ENCODE measurements at places on chromosomes 2 and 18.

DNA sequence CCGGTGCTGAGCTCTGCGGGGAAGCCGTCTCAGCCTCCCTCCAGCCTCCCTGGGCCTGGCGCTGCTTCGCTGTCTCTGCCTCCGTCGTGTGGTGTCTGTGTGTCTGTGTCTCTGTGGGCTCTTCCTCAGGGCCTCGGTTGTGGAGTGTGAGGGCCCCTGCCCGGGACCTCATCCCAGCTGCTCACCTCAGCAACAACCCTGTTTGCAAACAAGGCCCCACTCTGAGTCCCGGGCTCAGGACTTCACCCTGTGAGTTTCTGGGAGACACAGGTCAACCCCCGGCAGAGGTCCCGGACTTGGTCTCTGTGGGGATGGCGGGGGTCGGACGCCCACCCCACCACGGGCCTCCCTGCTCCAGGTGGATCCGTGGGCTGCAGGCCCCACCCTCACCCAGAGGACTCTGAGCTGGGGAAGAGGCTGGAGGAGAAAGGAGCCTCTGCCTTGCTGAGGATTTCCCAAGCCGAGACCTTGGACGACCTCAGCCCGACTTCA lies 127.4 kb upstream of the CTDP1 start:
- no peak for DNase-seq

- no peak for DNase-seq
Measured at GRCh38 chr18:49500201-49500921, 13.3 kb upstream of the C18orf32 start.

DNA sequence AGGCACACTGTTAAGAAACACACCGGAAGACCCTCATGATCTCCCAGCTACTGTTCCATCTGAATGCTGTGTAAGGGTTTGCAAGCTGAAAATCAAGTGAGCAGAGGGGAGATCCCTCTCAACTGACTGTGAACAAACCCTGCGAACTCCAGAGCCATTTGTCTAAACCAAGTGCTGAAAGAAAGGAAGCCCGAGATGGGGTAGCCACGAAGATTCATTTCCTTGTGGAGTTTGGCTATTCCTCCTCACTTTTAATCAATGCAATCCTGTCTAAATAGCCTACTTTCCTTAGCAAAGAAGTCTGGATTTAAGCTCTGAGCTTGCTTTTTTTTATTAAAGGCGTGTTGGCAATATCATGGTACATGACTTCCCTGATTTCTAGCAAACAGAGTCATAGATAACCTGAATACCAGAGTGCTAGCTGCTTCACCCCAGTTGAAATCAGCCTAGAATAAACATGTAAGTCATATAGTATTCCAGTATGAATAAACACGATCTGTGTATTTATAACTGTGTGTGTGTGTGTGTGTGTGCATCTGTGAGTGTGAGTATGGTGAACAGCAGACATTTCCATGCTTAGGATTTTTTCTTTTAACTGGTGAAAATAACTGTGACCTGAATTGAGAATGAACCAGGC lies 365.2 kb downstream of the ZNF521 start:
- no peak for DNase-seq

- no peak for DNase-seq
Measured at GRCh38 chr18:72542984-72543356, 1.2 kb downstream of the CBLN2 start.

- no peak for DNase-seq
Measured at GRCh38 chr2:164840458-164840929, 1.1 kb downstream of the COBLL1 start.

Measured in GM04504 (cell line).